Activated CD8-positive, alpha-beta memory T cell treated with anti-CD3 and anti-CD28 coated beads for 1 hour (primary cell): ENCODE measurements at places on chromosomes 11 and 22.

DNA sequence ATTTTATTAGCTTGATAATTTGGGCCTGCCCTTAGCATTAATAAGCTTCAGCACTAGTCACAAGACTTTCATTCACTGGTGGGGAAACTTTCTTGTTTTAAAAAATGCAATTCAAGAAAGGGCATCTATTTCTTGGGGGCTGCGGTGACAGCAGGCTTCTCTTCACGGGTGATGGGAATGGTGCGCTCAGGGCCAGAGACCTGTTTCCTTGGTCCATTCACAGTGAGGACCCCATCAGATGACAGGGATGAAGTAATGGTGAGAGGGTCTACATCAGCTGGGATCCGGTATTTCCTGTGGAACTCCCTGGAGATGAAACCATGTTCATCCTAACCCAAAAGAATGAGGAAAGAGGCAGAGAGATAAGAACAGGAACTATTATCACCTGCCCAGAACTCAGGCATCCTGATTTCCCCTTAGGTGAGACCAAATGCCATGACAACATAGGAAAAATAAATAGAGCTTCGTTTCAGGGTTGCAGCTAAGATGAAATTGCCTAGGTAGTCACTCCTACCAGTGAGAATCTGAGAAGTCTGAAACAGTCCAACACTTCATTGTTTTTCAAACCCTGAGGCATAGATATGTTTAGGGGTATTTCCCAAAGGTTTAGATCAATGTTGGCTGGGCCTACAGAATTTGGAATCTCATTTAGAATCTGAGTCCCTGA lies 2.8 kb downstream of the CRYAB start:
- no peak for DNase-seq

- no peak for DNase-seq
Observed at GRCh38 chr11:126375726-126376125, 20.2 kb downstream of the ST3GAL4 start.

DNA sequence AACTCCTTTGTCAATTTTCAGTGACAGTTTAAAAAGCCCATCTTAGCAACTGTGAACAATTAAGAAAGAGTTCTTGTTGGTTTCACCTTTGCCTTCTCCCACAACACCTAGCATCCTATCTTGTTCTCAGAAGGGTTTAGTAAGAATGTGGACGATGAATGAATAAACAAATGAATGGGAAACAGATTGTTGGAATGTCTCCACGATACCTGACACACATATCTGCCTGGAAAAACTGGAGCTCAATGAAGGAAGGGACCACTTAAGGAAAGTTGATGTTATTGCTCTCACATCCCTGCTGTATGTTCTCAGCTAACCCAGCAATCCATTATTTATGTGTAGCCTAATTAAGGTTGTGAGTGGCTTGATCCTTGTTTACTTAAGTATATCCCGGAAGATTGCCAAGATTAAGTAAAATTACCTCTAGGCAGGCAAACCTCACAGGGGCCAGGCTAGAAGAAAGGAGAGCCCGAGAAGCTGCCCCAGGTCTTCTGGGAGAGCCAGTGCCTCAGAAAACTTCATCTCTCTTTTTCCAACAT lies 286.4 kb downstream of the NXPE2 start:
- no peak for DNase-seq

DNA sequence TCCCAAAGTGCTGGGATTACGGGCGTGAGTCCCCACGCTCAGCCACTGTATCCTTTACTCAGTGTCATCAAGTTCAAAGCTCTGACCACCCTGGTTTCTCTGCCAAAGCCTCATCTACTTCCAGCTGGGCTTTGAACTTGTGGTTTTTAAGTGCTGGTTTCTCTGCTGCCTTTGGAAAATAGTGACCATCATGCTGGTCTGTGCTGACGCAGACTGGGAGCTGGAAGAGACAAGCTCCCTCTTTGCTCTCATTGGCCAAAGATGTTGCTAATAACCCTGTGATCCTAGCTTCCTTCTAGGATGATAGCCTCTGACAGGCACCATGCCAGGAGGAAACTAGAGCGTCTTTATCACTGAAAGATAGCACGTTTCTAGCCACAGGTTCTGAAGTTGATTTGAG lies 62.4 kb downstream of the ALX4 start:
- DNase-seq = no peak

GRCh38 chr11:117825538-117826189 lies 1.1 kb upstream of the FXYD2 start:
- DNase-seq = no peak

DNA sequence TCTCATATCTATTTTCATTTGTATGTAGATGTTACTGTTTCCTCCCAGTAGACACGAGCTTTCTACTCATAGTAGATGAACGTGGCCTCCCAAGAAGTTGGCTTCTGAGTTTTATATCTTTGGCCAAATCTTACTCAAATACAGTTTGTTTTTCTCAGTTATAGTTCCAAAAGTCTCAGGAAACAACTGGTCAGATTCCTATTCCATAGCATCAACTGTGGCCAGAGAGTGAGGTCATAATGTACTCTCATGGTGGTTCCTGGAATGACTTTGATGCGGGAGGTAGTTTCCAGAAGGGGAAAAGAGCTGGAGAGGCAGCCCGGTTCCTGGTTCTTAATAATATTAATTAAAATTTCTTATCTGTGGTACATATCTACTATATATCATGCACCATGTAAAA lies 77.3 kb downstream of the SLC17A6 start:
- no peak for DNase-seq

GRCh38 chr11:120235024-120235628 lies 4.8 kb upstream of the POU2F3 start:
- no peak for DNase-seq
